ENCODE measurements at places on chromosomes 5 and 9.

GRCh38 chr5:149310947-149311658, 34.2 kb upstream of the GRPEL2 start:
- DNase-seq = peak; percentile 83

GRCh38 chr5:179913461-179913860, 5.8 kb upstream of the TBC1D9B start:
- DNase-seq = no peak

- DNase-seq = no peak
Measured at GRCh38 chr5:90162324-90162723, 247.2 kb downstream of the CETN3 start.

- peak; percentile 72 for DNase-seq
Measured at GRCh38 chr5:147507480-147508126, 2.3 kb downstream of the DPYSL3 start.

- no peak for DNase-seq
Measured at GRCh38 chr5:139215107-139215975, 17.2 kb upstream of the SIL1 start.

- DNase-seq = no peak
Measured at GRCh38 chr5:139193928-139194327, 4.2 kb downstream of the SIL1 start.

GRCh38 chr5:170755679-170756456, 27.7 kb upstream of the GABRP start:
- DNase-seq = no peak

DNA sequence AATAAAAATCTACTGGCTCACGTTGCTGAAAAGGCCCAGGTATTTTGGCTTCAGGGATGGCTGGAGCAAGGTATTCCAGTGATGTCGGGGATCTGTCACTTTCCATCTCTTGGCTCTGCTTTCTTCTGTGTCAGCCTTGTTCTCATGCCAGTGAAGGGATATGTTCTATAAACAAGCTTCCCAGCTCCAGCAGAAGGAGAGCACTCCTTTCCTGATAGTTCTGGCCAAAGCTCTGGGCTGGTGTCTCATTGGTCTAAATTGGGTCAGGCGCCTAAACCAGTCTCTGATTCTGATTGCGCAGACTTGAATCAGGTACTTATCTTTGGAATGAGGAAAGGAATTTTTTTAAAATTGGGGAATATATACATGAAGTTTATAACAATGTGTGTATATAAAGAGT, 5.1 kb downstream of the SNX30 start:
- peak; percentile 26 for DNase-seq

- no peak for DNase-seq
Measured at GRCh38 chr5:138631096-138631928, 56.1 kb upstream of the HSPA9 start.

DNA sequence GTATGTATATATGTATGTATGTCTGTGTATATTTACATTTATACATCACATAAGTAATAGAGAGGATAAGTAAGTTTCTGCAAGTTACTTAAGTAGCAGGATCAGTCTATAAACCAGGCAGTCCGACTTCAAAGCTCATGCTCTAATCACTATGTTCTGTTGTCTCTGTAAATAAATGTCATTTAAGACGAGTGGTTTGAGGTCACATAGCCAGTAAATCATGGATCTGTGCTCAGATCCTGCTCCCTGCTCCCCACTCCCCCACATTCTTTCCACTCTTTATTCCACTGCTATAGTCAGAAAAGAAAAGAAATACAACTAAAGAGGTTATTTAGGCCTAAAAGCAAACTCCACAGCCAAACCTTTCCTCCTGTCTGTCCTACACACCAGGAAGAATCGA, 90.4 kb downstream of the SERINC5 start:
- no peak for DNase-seq

DNA sequence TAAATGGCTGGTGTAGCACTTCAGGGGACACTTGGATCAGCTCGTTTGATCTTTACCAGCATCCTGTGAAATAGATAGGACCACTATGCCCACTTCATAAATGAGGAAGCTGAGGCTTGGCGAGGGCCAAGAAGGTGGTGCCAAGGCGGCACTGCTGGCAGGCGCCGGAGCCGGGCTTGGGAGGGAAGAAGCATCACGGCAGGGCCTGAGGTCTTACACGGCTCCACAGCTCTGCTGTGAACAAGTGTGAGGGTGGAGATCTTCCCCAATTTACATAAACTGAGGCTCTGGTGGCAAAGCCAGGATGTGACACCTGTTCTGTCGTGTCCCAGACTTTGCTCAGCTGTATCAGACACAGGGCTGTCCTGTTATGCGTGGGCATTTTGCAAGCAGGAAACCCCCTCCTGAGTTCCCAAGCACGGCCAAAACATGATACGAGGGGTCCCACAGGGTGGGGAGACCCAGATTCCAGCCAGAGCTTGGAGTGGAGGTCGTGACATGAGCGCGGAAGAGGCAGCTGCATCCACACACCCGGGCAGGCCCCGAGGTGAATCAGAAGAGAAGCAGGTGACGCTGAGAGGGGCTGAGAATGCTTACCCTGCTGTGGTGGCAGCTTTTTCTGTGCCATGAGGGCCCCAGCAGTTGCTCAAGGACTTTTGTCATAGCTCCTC, 117.5 kb upstream of the BOD1 start:
- no peak for DNase-seq

GRCh38 chr9:89444925-89445765, 52.8 kb downstream of the SEMA4D start:
- DNase-seq = peak; percentile 13

DNA sequence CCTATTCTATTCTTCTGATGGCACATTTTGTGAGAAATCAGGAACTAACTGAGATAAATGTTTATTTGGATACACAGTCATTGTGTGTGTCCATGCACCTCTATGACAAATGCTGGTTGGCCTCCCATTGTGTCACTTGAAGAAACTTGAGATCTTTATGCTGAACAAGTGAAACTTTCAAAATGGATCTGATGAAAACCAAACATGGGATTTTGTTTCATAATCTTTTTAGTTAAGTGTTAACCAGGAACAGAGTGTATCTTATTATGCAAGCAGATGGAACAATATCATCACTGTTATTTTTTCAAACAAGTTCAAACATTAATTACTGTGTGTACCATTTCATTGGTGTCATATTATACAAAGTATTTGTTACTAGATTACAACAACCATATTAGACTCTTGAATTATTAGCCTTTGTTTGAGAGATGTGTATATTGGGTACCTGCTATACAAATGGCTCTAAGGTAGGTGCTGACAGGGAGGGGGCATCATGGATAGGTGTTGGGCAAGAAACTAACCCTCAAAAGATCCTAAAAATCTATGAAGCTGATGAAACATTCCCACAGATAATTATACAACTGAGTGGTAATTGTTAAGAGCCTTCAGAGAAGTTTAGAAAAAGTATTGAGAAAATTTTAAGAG, 159.8 kb downstream of the PALM2AKAP2 start:
- DNase-seq = no peak

GRCh38 chr5:39760385-39761198, 335.8 kb upstream of the DAB2 start:
- DNase-seq = peak; percentile 98

GRCh38 chr9:6153425-6153824, 62.2 kb upstream of the IL33 start:
- no peak for DNase-seq

Data from fibroblast of skin of right biceps (primary cell).